Stimulated activated CD8-positive, alpha-beta memory T cell treated with anti-CD3 and anti-CD28 coated beads, Interleukin-4, amount 100 ng/mL, for 4 hours (primary cell): ENCODE measurements at places on chromosomes 11 and 22.

GRCh38 chr11:19426011-19426755, 185.4 kb upstream of the E2F8 start:
- DNase-seq: no peak

DNA sequence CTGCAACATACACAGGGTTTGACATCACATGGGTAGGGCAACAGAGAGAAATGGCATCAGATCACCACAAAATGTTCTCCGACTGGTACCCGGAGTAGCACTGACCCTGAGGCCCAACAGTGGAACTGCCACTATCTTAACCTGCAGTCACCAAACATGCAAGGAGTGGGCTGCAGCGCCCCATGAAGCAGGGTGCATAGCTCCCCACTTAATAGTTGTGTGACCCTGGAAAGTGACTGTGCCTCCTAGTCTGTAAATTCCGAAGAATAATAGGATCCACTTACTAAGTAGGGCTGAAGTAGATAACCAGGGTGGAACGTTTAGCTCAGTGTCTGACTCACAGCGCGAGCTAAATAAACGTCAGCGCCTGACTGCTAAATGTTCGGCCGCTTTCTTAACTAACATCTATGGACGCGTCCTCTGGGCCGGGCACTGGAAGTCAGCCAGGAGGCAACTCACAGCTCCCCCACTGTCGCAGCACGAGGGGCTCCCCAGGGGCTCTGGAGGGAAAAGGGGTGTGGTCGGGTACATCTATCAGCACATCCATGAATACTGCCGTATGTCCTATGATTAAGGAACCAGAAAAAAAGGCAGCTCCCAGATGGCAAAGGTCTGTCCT, 777 bp downstream of the LTO1 start:
- DNase-seq: no peak

DNA sequence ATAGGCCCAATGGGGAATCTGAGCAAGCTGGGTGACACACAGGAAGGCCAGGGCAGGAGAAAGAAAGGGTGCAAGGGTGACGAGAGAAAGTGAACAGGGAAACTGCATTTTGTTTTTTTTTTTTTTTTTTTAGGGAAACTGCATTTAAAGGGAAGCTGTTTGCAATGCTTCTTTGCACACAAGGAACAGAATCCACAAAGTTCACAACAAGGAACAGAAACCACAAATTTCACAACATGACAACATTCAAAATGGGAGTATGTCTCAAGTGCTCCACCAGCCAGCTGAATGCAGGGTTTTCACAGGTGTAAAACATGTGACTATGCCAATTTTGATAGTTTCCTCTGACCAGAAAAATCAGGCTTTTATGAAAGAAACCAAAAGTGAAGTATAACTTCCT, 6.8 kb upstream of the PLAAT3 start:
- DNase-seq: no peak

DNA sequence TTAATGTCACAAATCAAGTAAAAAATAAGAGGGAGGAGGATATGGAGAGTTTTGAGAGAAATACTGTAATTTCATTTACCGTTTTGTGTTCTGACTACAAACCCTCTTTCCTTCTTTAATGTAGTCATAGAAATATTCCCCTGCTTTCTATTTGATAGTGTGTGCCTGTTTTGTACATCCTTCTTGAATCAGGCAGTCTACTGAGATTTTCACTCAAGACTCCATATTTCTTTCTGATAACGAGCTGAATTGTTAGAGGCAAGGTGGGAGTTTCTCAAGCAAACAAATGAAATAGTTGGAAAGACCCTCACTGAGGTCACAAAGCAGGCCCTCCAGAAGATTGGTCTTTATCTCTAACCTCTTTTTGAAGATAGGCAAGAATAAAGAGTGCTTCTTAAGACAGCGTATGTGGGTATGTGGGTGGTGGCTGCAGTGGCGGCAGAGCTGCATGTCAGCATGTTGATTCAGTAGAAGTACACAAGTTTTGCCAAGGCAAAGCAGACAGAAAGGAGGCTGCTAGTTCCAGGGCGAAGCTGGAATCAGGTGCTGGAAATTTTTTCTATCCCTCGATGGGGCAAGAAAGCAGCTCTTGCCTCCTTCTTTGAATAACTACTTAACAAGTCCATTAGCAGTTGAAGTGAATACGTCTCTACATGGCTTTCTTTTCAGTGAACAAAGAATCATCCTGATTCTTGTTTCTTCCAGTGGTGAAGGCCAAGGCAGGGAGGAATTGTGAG, 164.2 kb downstream of the FAM76B start:
- no peak for DNase-seq

- no peak for DNase-seq
Measured at GRCh38 chr11:33344611-33345010, 87.4 kb downstream of the HIPK3 start.

- no peak for DNase-seq
Measured at GRCh38 chr11:1589996-1590395, 4.9 kb upstream of the KRTAP5-1 start.

- no peak for DNase-seq
Measured at GRCh38 chr11:9753021-9753420, 89.1 kb downstream of the SWAP70 start.

DNA sequence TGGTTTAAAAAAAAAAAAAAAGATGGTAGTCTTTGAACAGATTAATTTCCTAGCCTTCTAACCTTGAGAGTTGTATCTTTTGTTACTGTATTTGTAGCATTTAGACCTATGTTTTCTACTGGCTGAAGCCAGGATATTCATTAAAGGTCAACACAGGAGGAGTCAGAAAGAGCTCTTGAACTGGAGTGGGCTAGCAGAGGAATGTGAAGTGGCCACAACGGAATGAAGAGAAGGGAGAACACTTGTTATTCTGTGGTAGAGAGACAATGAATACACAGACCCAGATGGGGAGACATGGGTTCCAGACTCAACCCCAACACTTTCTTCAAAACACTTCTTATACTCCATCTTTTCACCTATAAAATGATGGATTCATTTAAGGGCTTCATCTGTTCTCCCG, 88.1 kb downstream of the RELT start:
- DNase-seq: no peak

GRCh38 chr11:128116447-128116846, 470.9 kb downstream of the ETS1 start:
- DNase-seq: no peak

DNA sequence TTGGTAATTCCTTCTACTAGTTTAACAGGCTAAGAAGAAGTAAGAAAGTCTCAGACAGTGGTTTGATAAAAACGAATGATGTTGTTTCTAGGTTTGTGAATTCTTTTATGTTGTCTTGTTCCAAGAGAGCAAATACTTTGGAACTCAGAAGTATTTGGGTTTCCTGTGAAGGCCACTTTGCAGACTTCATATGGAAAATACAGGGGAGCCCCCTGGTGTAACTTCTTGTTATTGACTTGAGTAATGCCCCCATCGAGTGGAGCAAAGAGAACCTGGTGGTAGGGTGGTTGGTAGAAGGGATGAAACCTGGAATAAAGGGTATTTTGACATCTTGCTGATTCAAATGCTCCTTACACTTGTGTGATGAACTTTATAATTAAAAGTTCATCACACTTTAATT, 40.0 kb upstream of the PTH start:
- DNase-seq: no peak

GRCh38 chr11:34381775-34382174, 24.0 kb upstream of the ABTB2 start:
- no peak for DNase-seq

DNA sequence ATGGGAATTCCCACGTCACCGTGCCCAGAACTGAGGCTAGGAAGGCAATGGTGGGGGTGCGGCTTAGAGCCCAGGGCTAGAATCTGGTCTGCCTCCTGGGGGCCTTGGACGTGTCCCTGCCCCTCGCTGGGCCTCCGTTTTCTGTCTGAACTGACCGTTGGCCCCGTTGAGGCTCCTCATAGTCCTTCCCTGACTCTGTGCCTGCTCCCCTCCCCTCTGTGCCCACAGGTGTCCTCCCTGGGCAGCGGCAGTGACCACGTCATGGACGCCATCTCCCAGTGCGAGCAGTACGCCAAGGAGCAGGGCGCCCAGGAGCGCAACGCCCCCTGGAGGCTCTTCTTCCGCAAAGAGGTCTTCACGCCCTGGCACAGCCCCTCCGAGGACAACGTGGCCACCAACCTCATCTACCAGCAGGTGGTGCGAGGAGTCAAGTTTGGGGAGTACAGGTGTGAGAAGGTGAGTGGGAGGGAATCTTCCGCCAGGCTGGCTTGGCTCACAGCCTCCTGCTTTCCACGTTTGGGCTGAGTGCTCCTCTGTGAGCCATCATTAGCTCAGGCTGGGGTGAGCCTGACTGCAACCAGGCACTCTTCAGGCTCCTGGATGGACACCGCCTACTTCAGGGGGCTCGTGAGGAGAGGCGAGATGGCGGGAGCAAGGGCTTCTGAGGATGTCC, 63.9 kb downstream of the MYO7A start:
- no peak for DNase-seq

DNA sequence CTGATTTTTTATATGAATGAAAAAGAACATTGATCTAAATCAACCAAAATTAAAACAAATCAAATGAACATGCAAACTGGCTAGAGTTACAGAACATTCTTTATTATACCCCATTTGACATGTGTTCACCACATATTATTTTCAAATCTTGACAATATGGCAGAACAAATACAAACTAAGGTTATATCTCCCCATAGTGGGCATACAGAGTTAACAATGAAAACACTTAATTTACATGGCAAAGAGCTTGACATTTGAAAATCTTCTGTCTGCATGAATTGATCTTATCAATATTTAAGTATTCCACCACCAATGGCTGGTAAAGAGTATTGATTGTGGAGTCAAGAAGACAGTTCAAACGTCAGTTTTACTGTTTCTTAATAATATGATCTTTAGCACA, 197.9 kb upstream of the ANO3 start:
- DNase-seq: no peak

DNA sequence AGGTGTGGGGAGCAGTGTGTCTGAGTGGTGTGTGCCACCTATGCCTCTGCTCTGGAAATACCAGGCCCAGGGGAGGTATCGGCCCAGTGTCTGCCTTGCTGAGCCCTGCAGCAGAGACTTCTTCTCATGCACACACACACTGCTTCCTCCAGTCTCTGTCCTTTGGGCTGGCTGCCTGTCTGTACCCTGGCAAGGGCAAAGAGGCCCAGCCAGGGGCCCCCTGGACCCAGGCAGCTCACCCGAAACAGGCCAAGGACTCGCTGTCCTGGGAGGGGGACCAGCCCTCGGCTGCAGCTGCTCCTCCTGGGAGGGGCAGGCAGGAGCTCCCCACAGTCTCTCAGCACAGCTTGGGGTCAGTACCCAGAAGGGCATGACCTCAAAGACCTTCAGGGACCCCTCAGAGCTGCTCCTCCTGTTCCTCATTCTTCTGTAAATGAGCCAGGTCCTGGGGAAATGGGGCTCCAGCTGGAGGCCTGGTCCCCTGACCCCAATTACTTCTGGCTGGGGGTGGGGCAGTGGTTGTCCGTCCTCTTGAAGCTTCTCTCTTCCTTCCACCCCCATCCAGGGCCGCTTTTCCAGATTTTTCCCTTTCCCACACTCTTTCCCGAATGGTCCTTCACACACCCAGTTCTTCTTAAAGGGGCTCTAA, 24.5 kb upstream of the ALX4 start:
- DNase-seq: no peak

GRCh38 chr11:33257160-33257896, at the start of gene HIPK3:
TSS of gene HIPK3 (plus strand) at chr11:33257381.
- DNase-seq: peak; percentile 31

DNA sequence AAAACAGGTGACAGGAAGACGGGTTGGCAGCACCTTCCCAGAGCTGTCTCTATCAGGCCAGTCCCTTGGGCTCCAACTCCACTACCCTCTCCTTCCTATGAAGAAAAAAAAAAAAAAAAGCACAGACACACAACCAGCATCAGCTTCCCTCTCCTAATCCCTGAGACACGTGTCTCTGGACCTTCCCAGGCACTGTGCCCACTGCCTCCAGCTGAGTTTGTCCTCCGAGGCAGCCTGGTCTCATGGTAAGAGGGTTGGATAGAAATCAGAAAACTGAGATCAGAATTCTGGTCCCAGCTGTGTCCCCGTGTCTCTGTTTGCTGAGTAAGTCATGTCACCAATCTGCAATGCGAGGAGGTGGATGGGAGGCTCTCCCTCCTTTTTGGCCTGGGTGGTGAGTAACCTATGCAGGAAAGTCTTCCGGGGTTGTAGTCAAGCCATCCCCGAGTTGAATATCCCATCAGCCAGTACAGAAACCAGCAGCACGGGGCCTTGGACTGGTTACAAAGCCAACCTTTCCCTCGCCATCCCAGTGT, 193.7 kb upstream of the TBCEL start:
- DNase-seq: no peak

- DNase-seq: no peak
Measured at GRCh38 chr11:28539239-28540030, 431.2 kb downstream of the METTL15 start.

DNA sequence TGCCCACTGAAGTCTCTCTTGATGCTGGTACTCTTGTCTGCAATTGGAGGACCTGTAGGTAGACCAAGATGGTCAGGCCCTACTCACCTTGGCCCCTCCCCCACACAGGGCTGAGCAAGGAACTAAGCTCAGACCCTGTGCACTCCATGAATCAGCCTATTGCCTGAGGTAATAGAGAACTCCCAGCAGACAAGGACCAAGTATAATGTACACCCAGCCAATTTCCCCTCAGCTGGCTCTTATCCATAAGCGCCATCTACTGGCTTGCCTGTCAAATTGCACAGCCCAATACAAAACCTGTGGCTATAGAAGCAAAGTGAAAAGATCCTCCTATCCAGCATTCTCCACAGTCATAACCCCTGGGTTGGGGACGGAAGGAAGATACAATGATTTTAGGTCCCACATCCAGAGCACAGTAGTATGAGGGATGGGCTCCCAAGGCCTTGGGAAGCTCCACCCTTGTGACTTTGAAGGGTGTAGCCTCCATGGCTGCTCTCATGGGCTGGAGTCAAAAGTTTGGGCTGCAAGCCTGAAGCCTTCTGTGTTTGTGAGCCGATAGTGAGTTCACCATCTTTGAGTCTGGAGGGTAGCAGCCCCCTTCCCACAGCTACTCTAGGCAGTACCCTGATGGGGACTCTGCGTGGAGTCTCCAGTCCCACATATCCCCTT, 56.0 kb downstream of the GLYATL2 start:
- DNase-seq: no peak

DNA sequence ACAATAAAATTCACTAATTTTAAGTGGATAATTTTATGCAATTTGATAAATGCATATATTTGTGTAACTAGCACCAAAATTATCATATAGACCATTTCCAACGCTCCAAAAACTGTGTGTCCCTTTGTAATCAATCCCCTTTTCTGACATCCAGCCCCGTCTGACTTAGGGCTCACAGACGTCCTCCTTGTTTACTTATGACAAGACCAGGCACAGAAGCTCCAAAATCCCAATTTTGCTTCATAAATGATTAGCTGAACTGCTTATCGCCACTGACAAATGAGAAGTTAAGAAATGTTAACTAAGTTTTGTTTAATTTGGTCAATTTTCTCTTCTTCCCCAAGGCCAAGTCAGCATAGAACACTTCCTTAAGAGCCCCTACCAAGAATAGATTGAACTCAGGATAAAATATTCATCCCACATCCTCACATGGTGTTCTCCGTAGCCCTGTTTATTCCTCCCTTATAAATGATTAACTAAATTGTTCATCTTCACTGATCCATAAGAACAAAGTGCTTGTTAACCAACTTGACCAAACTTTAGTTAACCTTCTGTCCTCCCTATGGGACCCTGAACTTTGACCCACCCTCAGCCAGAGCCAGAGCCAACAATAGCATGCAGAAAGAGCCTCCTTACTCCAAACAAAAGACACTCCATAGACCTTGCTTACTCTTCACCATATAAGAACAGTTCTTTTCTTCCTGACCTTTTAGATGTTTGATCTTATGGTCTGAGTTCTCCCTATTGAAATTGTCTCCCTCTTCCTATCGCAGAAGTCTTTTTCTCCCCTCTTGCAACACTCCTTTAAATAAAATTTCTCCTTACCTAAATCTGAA, 30.8 kb upstream of the GLYAT start:
- no peak for DNase-seq

- DNase-seq: no peak
Measured at GRCh38 chr11:11963842-11964773, 44.3 kb downstream of the DKK3 start.
